Stimulated activated memory B cell treated with anti-CD40 and anti-IgM and Interleukin-4, amounts not matched to agents 10 μg/mL and 1 μg/mL and 100 μg/mL, for 72 hours (primary cell): ENCODE measurements at places on chromosomes 4 and X.

DNA sequence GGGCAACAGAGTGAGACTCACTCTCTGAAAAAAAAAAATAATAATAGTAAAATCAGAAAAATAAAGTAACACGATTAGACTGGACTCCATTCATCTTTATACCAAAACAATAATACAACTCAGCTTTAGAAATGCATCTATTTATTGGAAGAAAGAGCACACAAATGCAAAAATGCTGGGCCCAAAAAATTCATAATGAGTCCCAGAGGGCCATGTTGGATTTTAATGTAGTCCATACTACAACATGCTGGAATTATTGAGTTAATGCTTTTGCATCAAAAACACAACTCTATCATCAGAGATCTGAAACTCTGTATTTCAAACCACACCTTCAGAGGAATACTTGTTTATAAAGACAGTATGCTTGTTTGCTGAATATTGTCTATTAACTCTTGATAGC, 1614.7 kb downstream of the STIM2 start:
- ATAC-seq = no peak

GRCh38 chr4:75745161-75745560, 20.8 kb downstream of the USO1 start:
- ATAC-seq = no peak

- ATAC-seq = no peak
Observed at GRCh38 chr4:162209706-162210105, 45.9 kb upstream of the FSTL5 start.

- ATAC-seq = no peak
Observed at GRCh38 chrX:28649541-28649940, 62.3 kb downstream of the IL1RAPL1 start.

- no peak for ATAC-seq
Observed at GRCh38 chr4:41982716-41983115, 1.2 kb downstream of the DCAF4L1 start.

DNA sequence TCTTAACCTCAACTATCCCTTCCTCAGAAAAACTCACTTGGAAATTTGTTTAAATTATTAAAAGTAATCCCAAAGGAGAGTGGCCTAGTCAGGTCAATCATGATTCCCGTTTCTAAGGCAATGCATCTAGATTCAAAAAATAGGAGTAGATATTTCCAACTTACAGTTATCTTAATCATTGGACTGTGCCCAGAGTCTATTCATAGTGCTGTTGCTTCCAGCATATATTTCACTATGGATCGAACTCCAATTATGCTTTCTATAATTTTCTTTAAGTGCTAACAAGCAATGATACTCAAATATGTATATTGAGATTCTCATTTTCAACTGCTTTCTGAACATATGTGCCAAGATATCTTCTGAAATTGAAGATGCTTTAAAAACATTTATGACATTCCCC, 229.2 kb upstream of the NWD2 start:
- no peak for ATAC-seq

GRCh38 chr4:87559090-87559837, 30.1 kb upstream of the SPARCL1 start:
- ATAC-seq = peak; percentile 85

DNA sequence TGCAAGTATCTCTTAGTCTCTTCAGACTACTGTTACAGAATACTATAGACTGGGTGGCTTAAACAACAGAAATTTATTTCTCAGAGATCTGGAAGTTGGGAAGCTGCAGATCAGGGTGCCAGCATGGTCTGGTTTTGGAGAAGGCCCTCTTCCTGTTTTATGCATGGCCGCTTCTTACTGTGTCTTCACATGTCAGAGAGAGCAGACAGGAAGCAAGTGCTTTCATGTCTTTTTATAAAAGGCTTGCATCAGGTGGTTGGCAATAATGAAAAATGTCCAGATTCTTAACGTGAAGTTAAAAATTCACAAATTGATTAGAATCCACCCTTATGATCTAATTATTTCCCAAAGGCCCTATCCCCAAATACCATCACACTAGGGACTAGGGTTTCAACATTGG, 284.9 kb downstream of the RPA4 start:
- ATAC-seq = no peak

DNA sequence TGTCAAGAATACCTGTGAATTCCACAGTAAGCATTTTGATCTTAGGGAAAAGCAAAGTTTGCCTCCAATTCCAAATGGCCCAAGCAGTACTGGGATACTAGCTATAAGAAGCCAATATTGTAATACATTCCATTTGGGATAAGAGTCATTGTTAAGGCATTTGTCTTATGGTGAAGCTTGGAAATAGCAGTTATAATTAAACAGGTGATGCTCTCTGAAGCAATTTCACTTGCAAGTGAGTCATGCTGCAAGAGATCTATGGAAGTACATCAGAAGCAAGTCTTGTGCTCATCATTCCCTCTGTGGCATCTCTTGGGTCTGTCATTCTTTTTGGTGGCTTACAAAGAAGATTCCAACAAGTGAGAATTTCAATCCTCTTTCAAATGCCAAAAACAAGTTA, 386.4 kb upstream of the RPS6KA3 start:
- ATAC-seq = no peak

DNA sequence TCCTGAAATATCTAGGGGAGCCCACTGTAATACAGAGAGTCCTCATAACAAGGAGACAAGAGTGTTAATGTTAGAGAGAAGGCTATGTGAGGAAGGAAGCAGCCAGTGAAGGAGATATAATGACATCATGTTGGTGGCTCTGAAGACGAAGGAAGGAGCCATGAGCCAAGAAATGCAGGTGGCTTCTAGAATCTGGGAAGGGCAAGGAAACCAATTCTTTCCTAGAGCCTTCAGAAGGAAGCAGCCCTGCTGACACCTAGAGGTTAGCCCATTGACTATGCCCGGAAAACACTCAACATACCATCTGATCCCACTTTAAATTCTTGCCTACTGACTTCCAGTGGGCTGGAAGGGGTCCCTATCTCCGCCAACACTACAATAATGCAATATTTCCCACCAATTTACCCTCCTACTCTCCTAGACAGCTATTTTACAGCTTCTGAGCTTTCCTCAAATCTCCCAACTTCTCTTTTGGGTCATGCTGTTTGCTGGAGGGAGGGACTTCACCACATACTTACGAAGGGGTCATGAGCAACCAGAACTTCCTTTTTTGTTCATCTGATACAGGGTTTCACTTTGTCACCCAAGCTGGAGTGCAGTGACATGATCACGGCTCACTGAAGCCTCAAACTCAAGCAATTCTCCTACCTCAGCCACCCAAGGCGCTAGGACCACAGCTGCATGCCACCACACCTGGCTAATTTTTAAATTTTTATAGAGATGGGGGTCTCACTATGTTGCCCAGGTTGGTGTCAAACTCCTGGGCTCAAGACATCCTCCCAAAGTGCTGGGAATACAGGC, 25.2 kb upstream of the G3BP2 start:
- ATAC-seq = peak; percentile 96

- no peak for ATAC-seq
Observed at GRCh38 chr4:140826701-140827027, 70.5 kb upstream of the TBC1D9 start.

DNA sequence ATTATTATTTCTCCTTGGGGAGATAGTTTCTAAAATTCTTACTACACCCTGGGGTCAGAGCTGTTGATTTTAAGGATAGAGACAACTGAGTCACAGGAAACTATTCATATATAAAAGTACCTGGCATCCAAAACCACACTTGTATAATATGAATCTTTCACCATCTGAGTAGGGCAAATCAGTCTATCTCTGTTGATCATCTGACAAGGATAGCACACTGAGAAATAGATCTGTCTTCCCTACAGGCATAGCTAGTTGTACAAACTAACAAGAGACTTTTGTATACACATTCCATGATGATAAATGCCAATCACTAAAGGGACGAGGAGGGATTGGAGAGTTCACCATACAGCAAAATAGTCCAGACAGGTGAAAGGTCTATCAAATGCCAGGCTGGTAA, 30.0 kb downstream of the PKD2 start:
- ATAC-seq = no peak

DNA sequence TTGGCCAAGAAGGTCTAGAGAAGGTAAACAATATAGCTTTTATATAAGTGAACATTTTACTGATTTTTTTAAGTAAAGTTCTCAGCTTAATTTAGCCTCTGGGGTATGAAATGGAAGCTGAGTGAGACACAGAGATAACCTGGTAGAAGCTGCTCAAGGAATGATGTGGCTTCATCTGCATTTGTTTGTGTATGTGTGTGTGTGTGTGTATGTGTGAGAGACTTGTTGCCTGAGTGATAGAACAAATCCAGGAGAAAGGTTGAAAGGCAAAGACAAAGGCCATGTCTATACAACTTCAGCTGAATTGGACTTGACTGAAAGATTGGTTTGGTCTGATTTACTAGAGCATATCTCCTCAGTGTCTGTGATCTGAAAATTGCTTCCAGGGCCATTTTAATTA, 63.6 kb downstream of the PCDH7 start:
- no peak for ATAC-seq

DNA sequence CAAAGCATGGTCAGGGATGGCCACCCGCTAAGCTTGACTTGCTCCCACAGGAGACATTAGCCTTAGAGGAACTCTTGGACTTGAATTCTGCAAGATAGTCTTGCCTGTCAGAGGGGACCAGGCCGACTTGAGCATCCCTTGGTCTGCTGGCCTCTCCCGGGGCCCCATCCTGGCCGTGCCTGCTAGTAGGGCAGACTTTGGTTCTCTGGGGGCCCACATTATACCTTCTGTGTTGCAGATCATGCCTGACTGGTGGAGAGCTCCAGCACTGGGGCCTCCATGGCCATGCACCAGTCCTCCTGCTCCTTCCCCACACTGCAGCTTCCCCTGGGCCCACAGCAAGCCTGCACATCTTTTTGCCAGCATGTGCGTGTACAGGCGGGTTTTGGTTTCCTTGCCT, 46.5 kb downstream of the DACH2 start:
- no peak for ATAC-seq

- ATAC-seq = no peak
Observed at GRCh38 chrX:22095286-22095685, 63.2 kb downstream of the PHEX start.

GRCh38 chrX:16589211-16589610, 60.7 kb upstream of the S100G start:
- no peak for ATAC-seq

DNA sequence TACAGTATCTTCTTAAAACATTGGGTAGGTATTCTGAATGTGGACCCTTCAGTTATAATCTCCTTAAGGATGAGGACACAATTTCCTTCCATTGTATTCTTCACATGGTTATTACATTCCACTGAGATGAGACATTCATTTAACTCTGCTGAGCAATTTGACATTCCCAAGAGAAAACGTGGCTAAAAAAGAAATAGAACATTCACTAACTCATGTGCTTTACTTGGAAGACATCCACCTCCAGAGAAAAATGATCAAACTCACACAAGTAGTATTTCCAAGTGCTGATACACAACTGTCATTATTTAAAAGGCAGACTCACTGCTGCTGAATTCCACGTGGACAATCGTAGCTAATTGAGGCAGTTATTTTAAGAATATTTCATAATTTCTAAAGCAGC, 227.9 kb upstream of the ANKRD50 start:
- ATAC-seq = no peak

DNA sequence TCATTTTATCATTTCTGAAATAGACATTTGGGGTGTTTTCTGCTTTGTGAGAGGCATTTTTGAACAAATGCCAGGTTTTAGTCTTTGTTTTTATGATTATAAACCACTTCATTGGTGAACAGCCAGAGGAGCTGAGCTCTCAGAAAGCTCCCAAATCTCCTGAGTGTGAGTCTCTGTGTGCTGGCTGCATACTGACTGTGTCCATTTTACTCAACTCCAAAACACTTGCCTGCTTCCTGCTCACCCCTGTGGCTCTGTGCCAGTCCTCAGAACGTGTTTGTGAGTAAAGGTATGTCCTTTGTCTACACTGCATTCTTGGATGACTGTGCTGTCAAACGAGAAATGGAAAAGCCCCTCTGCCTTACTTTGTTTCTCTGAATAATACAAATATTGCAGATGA, 5.4 kb upstream of the LRAT start:
- no peak for ATAC-seq

DNA sequence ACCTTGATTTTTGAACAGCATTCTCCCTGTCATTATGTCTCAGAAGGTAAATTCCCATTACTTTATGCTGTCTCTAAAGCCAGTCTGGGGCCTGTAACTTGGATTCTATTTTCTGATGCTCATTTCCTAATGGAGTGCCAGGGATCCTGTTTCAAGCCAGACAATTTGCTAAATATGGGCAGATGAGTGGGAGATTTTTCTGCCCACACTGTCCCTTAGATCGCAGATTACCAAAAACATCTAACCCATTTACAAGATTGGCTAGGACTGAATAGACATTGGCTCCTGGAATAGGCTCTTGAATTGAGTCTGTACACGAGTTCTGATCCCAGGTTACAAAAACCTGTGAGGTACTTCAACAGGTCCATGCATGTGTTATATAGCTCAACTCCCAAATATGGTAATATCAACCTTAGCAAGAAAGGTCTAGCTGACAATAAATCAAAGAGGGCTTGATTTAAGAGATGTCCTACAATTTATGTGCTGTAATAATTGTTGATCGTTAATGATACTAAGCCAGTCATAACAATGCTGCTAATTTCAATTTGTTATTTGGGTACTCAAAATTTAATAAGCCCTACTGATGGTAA, 5.7 kb downstream of the GPC3 start:
- ATAC-seq = no peak

DNA sequence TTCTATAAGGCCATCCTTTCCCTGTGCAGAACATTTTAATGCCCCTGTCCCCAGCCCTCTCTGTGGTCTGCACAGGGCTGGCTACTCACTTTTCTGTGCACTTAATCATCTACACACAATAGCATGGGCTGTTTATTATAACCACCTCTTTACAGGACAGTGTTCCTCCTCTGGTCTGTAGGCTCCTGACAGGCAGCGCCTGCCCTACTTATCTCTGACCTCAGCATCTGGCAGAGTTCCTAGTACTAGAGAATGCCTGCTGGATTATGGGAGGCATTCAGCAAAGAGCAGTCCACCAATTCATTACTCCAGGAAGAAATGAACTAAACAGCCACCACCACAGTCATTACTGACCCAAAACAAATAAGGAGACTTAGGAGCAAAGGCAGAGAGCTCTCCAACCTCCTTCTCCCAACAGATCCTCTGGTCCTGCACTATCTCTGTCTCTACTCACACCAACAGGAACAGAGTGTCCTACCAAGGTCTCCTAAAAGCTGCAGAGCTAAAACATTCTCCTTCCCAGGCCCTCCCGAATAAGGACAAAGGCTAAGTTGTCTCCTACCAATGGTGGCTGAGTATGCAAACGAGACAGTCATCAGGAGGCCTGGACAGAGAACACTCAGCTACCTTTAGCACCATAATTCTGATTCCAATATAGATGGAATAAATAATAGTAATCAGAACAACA, 279.2 kb downstream of the QDPR start:
- no peak for ATAC-seq

DNA sequence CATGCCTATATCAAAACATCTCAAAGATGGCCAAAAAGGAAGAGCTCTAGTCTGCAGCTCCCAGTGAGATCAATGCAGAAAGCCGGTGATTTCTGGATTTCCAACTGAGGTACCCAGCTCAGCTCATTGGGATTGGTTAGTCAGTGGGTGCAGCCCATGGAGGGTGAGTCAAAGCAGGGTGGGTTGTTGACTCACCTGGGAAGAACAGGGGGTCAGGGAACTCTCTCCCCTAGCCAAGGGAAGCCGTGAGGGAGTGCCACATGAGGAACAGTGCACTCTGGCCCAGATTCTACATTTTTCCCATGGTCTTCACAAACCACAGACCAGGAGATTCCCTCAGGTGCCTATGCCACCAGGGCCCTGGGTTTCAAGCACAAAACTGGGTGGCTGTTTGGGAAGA, 57.3 kb upstream of the FGF16 start:
- ATAC-seq = no peak

GRCh38 chr4:54958236-54958635, 167.2 kb downstream of the KDR start:
- ATAC-seq = no peak

- ATAC-seq = no peak
Observed at GRCh38 chr4:106277140-106277675, 38.8 kb downstream of the TBCK start.
